ENCODE measurements at places on chromosomes 1 and 21.

DNA sequence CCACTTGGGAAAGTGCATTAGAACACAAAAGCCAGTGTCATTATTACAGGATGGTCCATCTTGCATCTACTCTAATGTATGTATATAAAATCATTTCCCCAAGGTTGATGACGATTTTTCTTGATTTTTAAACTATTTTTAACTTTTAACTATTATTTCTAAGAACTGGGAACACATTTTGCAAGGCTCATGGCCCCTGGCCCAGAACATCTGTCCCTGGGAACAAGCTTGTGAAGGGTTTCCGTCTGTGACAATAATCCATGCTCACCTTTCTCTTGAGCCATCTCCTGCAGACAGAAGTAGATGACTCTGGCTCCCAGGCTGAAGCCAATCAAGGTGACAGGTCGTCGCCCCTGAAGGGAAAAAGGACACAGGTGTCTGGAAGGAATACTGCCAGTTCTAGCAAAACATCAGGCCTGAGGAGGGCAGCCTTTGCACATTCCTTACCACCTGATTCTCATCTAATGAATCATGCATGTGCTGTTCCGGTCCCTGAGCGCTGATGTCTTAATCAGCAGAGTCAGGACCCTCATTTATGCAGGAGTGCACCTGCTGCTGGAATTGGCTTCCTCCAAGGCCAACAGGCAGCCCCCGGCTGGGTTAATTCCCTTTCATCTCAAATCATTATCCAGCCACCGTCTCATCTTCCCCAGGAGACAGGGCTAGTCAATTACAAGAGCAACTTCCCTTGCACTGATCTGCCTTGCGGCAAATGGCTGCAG lies 62.5 kb downstream of the TMCO4 start:
- DNase-seq: no peak

DNA sequence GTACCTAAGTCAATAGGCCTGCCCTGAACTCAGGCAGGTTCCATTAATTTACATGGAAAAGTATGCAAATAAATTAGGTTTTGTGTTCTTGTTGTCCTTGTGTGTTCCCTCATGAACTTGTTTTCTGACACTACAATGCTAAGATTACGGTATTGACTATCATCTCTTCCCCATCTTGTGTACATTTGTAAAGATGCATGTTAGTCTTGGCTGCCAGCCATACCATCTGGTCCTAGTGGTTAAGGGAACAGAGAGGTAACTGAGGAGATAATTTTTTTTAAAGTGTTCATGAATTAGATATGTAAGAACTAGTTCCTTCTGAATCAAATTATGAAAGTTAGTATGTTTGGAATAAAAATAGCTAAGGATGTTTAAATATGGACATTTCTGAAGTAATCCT lies 167.6 kb upstream of the ADAMTS5 start:
- no peak for DNase-seq

- no peak for DNase-seq
These were observed 183.8 kb downstream of the DISC1 start for GRCh38 chr1:231810415-231810814.

- DNase-seq: no peak
These were observed 38.2 kb downstream of the TTLL7 start for GRCh38 chr1:83960669-83961277.

GRCh38 chr1:167761400-167761799 lies 39.6 kb downstream of the MPZL1 start:
- no peak for DNase-seq

DNA sequence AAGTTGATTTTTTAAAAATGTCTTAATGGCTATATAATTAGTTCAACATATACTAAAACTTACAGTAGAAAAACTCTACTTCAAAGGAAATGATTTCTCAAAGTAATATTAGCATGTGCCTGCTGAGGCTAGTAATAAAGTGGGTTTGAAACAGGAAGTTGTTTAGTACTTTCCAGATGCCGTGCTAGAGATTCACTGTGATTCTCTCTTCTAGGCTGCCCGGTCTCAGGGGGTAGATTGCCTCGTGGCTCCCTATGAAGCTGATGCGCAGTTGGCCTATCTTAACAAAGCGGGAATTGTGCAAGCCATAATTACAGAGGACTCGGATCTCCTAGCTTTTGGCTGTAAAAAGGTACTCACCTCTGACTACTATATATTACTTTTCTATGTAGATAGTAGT lies 9.1 kb downstream of the EXO1 start:
- DNase-seq: no peak

DNA sequence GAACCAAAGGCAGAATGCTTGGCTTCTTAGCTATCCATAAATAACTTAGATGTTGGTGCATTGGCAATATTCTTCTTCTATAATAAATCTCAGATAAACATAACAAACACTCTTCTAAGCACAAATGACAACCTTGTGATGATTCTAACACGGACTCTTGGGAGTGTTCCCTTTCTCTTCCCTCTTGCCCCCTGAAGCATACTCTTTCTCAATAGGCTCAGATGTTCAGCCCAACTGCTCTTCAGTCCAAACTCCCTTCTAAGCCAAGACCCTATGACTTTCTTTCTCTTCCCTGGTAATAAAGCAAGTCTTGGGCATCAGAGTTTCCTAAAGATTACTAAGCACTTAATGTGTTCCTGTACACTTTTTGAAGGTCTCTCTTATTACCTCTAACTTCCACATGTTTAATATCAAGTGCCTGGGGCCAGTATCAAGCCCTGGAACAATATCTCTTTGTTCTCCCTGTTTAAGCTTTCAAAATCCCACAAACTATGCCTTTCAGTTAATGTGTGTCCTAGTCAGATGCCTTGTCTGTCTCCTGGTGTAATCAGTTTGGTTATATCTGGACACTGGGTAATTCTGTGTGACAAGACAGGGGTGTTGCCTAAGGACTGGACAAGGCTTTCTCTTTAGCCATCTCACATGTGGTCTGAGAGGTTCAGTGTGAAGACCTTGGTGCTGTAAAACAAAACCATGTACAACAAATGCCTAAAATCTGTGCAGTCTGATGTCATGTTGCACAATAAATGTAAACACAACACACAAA lies 92.9 kb upstream of the IVNS1ABP start:
- DNase-seq: no peak

DNA sequence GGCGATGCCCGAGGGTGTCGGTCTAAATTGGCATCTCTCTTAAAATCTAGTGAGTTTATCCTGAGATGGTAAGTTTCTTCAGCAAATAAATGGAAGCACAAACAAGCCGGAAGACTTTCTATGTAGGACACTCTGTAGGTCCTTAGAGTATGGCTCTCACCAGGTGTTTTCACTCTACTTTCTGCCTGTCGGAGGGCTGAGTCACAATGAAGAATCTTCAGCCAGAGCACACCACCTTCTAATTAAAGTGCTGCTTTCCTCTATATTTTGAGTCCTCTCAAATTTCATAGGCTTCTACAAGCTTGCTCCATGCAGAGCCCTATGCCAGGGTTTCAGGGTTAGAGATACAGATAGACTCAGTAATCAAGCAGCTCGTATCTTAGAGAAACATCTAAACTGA lies 27.1 kb downstream of the KCNK1 start:
- DNase-seq: no peak

DNA sequence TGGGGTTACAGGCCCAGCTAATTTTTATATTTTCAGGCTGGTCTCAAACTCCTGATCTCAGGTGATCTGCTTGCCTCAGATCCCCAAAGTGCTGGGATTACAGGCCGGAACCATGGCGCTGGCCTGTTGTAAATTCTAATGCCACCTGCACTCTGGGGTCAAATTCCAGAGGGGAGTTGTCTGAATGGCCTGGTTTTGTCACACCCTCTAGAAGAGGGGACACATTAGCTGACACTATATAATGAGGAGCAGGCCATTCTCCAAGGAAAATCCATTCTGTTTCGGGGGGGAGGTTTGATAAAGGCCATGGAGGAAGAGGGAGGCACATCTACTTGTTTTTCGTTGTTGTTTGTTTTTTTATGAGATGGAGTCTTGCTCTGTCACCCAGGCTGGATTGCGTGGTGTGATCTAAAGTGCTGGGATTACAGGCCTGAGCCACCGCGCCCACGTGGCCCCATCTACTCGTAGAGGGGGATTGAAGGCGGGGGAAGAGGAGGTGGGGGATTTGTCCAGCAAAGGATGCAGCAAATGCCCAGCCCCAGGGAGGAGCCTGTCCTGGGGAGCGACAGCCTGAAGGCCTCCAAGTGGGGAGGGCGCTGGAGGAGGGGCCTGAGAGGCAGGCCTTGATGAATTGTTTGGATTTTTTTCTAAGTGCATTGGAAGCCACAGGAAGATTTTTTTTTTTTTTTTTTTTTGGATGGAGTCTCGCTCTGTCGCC lies 78.4 kb upstream of the SLC45A1 start:
- DNase-seq: no peak

DNA sequence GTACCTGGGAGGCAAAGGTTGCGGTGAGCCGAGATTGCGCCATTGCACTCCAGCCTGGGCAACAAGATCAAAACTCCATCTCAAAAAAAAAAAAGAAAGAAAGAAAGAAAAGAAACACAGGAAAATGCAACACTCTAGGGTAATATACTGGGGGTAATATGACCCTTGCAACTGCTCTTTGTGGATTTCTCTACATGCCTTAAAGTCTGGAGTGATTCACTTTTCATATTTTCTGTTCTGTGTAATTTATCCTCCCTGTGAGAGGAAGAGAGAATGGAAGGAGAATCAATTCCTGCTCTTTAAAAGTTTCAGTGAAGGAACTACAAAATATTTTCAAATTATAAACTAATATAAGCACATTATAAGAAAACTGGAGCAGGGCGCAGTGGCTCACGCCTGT lies 22.7 kb downstream of the RIT1 start:
- no peak for DNase-seq

GRCh38 chr1:112855152-112855828 lies 100.7 kb downstream of the SLC16A1 start:
- no peak for DNase-seq

DNA sequence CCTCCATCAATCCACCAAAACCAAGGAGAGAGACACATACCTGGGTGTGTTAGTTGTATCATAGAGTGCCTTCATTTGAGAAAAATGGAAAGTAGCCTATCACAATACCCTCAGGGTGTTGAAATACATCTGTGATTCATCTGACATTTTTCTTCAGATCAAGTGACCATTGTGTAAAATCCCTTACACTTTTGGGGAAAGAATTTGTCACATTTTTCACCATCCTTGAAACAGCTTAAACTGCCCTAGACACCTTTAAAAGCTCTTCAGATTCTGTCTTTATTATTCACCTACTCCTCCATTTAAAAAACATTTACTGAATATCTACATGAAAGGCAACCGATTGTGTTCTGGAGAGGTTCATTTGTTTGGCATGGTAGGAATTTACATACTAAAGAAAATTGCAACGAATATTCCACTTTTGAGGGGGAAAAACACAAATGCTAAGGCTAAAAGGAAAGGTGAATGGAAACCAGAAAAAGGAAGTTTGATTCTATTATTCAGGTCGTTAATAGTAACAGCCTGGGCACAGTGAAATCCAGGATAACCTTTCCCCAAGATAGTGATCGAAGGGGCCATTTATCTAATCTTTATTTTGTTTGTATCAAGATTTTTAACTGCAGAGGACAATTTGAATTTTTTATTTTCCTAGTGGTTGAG lies 70.4 kb upstream of the SAMSN1 start:
- DNase-seq: no peak
